ENCODE measurements at places on chromosomes 12 and 14. TPM values are rescaled to one million over a fixed set of nuclear protein-coding genes. Genes with fewer than 3 reads are reported as not detected.

BIN2 gene
- 1.7 TPM for total RNA-seq

LTBP2 gene
- total RNA-seq = 41.6 TPM

ST8SIA1 gene
- 1.3 TPM for total RNA-seq

GDF3 gene
- not detected for total RNA-seq

TMCC3 gene
- 14.2 TPM for total RNA-seq

CSAD gene
- total RNA-seq = 13.7 TPM

LRRC74A gene
- not detected for total RNA-seq

KRT71 gene
- total RNA-seq = not detected

All from esophagus squamous epithelium (tissue), 5 donors.